ENCODE measurements at places on chromosomes 4 and X.

DNA sequence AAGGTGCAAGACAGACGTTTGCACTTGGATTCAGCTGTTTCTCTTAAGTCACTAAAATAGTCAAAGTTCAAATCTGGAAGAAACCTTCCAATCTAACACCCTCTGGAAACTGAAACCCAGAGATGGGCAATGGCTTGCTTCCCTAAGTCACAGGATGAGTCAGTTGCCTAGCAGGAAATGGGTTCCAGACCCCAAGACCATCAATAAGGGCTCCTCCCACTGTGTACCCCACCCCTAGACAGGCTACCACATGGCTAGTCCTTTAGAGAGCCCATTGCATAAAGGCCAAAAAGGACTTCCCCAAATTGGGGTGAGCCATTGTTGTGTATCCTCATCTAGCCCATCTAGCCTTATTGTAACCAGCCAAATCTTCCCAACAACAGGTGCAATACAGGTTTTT is 216.2 kb downstream of the HS6ST2 start:
- no peak for DNase-seq

GRCh38 chr4:83712890-83713289 is 177.0 kb downstream of the GPAT3 start:
- no peak for DNase-seq

DNA sequence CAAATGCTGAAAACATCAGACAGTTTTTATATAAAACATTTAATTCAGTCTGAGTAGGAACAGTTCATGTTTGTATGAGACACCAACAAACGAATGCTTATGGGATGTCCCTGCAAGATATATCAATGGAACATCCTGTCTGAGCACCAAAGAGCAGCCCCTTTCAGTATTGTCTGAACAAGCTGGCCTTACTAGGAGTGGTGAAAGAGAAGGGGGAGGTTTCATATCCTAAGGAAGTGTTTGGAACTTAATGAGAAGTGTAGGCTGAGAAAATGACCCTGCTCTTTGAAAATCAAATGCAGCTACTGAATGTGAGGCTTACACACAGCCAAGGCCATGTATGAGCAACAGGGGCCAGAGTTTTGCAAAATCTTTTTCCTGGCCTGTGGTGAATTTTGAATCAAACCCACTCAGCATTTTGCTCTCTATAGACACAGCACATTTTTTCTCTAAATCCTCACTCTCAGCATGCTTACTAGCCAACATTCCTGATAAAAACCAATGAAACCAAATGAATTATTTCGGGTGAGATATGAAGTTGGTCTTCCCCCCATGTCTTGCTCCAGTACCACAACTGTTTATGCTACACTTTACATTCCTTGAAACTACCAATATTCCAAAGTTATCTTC is 119.4 kb downstream of the LUZP4 start:
- DNase-seq, result no peak

DNA sequence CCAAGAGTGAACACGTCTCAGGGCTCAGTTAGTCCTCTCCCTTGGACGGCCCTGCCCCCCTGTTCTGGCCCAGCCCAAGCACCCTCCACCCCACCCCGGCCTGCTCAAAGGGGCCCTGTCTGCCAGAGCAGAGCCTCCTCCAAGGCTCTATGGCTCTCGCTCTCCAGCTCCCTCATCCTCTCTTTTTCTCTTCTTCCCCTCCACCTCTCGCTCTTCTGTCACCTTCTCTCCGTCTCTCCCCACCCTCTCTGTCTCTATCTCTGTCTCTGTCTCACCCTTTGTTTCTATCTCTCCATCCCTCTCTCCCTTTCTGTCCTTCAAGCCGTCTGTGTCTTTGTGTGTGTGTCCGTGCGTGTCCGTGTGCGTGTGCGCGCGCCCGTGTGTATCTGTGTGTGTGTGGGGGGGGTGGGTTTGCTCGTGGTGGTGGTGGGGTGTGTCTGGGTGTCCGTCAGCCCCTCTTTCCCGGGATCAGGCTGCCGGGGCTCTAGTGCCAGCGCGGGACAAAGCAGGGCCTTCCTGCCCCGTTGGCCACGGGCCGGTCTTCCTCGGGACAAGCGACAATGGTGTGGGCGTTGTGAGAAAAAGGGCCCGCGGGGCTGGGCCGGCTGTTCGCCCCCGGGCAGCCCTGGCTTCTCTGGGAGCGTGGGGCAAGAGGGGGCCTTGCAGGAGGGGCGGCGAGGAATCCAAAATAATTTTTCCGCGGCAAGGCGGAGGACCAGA is 8.7 kb downstream of the FRG2 start:
- DNase-seq, result no peak

DNA sequence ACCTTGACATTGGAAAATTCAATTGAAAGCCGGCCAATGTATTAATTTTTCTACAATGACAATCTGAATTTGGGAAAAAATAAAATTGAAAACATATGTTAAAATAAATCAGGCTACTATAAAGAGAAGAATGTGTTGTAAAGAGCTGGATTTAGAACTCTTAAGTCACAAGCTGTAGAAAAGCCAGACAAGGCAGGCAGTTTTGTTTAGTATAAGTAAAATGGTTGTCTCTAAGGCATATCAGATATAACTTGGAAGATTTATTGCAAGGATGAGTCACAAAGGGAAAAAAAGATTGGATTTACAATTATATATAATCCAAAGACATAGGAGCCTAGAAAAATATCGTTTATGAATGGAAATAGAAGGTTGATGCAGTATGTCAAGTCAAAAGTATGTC is 549.1 kb upstream of the EPHA5 start:
- no peak for DNase-seq

DNA sequence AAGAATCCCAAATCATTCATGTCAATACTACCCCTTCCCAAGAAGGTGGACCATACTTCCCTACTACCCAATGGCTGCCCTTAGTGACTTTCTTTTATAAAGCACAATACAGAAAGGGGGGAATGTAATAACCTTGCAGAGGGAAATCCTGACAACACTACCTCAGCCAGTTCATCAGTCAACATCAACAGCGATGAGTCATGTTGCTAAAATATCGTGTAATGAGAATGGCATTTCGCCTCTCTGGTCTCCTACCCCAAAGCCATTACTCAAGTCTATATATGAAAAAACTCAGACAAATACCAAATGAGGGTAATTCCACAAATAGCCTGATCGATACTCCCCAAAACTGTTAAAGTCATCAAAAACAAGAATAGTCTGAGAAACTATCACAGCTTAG is 3.3 kb upstream of the MAGEA8 start:
- DNase-seq, result no peak

- DNase-seq, result no peak
Observed at GRCh38 chr4:52657618-52658501, 1.2 kb downstream of the USP46 start.

DNA sequence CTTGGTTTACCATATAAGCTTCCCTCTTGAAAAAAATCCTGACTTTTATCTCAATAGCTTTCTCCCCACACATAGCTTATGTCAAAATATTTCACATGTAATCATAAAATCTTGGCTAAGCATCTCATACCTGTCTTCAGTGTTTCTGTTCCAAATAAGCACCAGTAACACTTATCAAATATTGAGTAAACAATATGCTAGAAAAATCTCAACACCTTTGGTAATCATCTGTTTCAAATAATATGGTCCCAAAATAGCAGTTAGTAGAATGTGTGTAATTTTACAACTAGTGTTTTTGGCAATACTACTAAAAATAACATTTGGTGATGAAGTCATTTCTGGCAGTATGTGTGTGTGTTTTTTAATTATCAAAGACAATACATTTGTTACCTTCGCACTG is 2138.2 kb downstream of the PCDH7 start:
- no peak for DNase-seq

- DNase-seq, result no peak
Observed at GRCh38 chrX:72079607-72080006, 52.1 kb downstream of the RTL5 start.

GRCh38 chr4:140131675-140132229 is 22.2 kb downstream of the MAML3 start:
- no peak for DNase-seq

DNA sequence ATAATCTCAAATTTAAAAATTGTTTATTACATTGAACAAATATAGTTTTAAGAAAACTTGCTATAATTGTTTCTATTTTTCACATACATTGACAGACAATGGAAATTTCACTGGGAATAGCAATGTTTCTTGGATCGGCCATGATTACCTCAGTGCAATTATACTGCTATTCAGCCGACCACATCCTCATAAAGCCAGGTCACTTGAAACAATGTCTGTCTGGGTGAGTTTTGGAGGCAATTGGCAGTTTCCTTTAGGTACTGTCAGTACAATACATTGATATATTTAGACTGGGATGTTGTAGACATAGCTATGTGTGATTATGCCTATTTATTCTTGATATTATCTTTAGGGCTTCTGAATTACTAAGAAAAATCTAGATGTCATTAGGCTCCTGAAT is 89.5 kb upstream of the VEGFC start:
- DNase-seq, result no peak

DNA sequence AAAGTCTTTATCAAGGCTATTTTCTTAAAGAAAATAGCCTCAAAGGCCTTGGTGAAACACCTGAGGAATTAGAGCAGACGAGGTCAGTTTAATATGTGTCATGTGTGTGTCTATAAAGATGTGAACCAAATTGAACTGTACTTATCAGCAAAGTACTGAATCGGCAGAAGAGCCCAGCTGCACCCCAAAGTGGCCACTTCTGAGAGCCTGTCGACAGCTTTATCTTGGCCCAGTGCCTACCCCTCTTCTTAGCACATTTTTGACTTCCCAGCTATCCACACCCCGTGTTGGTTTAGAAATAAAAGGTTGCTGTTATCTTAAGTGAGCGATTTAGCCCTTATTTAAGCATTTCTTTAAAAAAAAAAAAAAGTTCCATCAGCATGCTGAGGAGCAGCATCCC is 329.7 kb downstream of the FBXW7 start:
- DNase-seq, result no peak
